Bronchial epithelial cell (primary cell): ENCODE measurements at places on chromosomes 2 and 18. TPM values are rescaled to one million over a fixed set of nuclear protein-coding genes. Genes with fewer than 3 reads are reported as not detected.

The CYP26B1 gene
- under 0.01 and 0.53 TPM in 2 replicates for total RNA-seq

The TUBA3E gene
- total RNA-seq, result not detected in 2 replicates

The ABCA12 gene
- 7.1 and 23.7 TPM in 2 replicates for total RNA-seq

The CD8B gene
- not detected in 2 replicates for total RNA-seq

DNA sequence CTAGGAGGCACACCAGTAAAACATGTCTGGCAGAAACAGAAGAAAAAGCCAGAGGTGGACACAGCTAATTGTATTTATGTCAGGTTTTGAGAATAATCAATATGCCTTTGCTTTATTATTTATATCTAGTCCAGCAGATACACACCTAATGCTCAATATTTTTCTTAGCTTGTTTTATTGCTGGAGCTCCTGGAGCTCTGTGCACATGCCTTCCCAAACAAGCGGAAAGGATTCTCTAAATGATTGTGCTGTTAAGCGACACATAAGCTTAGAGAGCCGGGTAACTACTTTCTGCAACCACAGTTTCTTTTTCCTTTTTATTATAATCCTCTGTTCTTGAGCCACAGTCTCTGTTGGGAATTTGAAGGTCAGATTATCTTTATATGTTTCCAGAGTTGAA lies 177.3 kb upstream of the ST6GAL2 start:
- DNase-seq, result no peak

- DNase-seq, result no peak
Measured at GRCh38 chr18:58192519-58192918, 148.5 kb downstream of the NEDD4L start.
